GM23338 (cell line): ENCODE measurements at places on chromosomes 3 and 15.

DNA sequence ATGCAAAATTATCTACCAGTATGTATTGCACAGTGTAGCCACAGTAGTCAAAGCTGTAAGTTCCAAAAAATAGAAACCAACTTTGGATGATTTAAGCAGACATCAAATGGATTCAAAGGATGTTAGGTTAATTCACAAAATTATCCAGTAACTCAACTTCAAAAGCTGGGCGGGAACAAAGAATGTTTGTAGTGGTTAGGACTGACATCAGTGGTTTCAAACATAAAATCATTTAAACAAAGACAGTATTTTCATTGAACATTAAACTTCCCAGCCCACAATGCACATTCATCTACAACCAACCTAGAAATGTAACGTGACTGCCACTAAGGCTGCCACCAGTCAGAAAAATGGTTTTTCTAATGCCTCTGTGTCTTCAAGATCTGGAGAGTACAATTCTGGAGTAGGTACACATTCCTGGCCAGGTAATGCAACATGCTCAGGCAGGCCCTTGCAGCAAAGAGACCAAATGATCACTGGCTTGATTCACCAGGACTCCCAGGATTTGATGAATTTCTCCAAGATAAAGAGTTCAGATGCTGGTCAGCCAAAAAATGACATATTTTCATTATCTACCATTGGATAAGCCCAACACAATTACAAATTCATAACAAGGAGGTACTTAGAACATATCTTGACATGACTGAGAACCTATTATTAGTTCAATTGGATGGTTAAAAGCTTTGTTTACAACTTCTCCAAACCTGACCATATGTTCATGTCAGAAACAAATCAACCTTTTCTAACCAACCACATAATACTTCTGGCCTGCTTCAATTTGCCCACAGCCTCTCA, 189.8 kb upstream of the CNTN4 start:
- DNase-seq, result no peak

DNA sequence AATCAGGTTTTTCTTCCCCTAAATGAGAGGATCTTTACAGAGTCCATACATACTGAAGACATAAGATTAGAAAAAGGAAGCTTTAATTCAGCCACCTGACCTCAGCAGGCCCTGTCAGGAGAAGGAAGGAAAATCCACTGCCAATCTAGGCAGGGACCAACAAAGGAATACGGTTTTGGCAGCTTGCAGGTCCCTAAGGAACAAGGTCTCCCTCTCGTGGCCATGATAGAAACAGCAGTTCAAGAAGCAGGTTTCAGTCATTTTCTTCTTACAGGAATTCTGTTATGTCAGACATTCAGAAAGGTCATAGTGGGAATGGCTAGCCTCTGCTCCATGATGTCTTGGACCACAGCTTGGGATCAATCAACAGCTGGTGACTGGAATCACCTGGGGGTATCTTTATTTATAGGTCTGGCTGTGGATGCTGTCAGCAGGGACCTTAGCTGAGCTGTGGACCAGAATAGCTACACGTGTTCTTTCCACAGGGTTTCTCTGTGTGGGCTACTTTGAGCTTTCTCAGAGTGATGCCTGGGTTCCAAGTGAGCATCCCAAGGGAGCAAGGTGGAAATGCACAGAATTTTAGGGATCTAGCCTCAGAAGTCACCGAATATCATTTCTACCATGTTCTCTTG, 9.4 kb upstream of the CMSS1 start:
- peak; percentile 86 for DNase-seq

DNA sequence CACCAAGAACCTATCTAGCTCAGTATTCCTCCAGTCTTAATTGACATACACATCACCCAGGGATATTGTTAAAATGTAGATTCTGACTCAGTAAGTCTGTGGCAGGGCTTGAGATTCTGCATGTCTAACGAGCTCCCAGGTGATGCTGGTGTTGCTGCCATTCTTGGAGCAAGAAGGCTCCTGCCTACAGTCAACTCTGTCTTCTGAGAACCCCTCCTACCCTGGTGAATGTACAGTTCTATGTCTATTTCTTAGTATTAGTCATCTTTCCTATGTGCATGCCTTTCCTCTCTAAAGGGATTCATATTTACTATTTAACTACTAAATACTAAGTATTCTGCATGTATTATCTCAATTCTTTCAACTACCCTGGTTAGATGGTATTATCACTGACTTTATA, 268.7 kb downstream of the EDEM1 start:
- no peak for DNase-seq

DNA sequence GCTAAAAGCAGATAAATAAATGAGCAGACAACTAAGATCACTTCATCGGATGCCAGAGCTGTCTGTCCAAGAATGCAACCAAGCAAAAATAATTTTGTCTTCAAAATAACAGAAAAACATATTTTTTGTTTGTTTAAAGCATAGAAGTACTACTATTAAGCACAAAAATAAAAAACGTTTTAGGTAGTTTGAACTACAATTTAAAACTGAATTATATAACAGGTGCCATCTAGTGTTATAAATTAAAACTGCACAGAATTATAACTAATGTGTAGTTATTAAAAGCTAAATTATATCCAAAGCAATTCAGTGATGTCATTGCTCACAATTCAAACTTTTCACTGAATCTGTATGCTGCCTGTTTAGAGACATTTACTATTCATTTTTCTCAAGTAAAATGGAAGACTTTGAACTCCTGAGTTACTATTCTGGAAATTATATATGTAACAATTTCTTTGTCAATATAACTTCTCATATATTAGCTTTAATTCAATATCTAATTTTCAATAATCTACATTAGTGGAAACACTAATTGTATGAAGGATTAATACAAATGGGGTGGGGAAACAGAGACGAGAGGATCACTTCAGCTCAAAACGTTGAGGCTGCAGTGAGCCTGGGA, 29.5 kb downstream of the LINS1 start:
- peak; percentile 4 for DNase-seq

GRCh38 chr15:100880139-100880896, 687 bp downstream of the ALDH1A3 start:
- peak; percentile 63 for DNase-seq

DNA sequence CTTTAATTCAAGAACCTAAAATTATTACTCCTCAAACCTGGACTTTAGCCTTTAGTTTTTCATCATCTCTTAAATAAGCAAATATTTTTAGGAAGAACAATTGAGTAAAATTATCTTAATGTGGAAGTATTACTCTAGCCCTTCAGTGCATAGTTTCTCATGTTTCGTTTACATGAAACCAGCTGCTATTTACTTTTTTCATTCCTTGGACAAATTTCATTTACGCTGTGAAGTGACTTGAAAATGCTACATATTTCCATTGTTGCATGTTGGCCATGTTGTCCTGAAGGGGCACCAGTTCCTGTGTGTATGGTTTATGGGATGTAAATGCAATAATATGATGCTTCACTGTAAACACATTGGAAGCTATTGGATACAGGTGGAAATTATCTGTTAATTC, 49.9 kb downstream of the SLC25A26 start:
- no peak for DNase-seq

DNA sequence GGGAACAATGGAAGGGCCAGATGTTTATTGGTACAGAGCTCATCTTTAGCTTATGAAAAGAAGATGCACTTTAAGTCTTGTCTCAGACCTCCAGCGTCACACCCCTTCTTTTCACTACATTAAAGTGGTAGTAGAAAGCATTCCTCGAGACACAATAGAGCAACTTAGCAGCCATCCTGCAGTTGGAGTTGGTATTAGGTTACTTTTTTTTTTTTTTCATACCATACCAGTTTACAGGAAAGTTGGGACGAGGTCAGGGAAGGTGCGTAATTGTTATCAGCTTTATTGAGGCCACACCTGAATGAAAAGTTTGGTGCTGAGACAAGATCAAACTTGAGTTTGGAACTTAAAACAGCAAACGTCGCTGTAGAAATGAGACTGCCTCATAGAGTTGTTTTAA, 203.8 kb downstream of the SOX2 start:
- peak; percentile 43 for DNase-seq

GRCh38 chr3:195201295-195201694, 69.7 kb downstream of the XXYLT1 start:
- no peak for DNase-seq

- DNase-seq, result peak; percentile 80
Observed at GRCh38 chr3:16828815-16829214, 55.9 kb upstream of the PLCL2 start.

- DNase-seq, result no peak
Observed at GRCh38 chr3:188147782-188148181, 6.2 kb upstream of the LPP start.

DNA sequence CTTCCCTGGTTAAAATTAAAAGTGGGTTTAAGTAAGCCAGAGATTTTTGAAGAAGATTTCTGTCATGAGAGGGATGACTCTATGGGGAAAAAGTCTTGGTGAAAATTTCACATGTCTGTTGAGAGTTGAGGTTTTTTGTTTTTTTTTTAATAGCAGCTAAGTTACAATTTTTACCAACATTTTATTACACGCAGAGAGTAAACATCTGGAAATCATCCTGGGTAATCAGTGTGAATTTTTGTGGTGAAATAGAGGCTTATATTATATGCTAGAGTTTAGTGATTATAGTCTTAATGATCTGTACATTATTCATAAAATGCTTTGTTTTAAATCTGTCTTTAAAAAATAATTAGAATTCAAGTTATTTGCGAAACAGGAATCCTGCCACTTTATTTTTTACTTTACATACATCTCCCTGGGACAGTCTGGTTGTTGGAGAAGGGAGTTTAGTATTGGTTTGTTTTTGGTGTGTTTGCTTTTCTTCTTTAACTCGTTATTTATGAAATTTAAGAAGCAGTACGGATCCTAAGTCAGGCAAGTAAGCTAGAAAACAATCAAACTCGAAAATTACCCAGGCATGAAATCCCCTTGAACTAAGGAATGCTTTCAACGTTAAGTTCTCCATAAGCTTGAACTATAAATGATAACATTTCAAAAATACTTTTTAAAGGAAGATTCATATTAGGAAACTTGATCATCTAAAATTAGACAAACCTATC, 143.4 kb upstream of the TSC22D2 start:
- no peak for DNase-seq

- no peak for DNase-seq
Observed at GRCh38 chr3:47022641-47023071, 43.2 kb downstream of the NBEAL2 start.

GRCh38 chr3:112425858-112426750, 73.2 kb downstream of the BTLA start:
- DNase-seq, result peak; percentile 52

DNA sequence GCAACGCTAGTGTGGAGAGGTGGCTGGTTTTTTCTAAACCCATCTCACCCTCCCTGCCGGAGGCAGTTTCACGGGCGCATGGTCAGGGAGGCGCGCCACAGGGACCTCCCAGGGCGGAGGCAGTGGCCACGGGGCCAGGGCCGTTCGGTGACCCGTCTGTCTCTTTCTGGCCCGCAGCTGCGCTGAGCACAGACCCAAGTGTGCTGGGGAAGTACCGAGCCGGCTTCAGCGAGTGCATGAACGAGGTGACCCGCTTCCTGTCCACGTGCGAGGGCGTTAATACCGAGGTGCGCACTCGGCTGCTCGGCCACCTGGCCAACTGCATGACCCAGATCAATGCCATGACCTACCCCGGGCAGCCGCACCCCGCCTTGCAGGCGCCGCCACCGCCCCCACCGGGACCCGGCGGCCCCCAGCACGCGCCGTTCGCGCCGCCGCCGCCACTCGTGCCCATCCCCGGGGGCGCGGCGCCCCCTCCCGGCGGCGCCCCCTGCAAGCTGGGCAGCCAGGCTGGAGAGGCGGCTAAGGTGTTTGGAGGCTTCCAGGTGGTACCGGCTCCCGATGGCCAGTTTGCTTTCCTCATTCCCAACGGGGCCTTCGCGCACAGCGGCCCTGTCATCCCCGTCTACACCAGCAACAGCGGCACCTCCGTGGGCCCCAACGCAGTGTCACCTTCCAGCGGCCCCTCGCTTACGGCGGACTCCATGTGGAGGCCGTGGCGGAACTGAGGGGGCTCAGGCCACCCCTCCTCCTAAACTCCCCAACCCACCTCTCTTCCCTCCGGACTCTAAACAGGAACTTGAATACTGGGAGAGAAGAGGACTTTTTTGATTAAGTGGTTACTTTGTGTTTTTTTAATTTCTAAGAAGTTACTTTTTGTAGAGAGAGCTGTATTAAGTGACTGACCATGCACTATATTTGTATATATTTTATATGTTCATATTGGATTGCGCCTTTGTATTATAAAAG, 1.8 kb downstream of the HES1 start:
- DNase-seq, result peak; percentile 66

DNA sequence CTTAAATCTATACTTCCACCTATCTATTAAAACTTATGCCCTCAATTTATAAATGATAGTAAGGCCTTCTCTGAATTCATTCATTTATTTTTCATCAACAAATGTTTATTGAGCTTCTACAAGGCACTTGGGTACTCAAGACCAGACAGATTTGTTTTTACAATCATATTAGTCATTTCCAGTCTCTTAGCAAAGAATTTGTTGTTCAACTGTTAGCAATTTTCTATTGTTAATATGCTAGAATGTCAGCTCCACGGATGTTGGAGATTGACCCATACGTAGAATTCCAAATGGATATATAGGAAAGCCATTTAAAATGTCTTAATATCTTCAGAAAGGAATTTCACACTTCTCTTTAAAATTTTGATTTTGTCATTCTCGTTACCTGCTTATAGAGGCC, 36.7 kb downstream of the ZBTB38 start:
- no peak for DNase-seq

DNA sequence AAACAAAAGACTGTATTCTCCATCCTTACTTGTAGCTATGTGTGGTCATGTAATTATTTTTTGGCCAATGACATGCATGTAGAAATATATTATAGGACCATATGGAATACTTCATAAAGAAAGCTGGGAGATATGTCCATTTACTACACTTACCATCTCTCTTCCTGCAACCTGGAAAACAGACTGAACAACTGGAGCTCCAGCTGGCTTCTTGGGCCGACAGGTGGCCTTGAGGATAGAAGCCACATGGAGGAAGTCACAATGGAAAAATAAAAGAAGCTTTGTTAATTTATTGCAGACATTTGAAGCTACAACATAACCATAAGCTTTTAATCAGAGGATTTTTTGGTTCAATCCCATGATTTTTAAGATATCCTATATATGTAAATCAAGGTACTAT, 167.9 kb upstream of the CBLB start:
- DNase-seq, result no peak

DNA sequence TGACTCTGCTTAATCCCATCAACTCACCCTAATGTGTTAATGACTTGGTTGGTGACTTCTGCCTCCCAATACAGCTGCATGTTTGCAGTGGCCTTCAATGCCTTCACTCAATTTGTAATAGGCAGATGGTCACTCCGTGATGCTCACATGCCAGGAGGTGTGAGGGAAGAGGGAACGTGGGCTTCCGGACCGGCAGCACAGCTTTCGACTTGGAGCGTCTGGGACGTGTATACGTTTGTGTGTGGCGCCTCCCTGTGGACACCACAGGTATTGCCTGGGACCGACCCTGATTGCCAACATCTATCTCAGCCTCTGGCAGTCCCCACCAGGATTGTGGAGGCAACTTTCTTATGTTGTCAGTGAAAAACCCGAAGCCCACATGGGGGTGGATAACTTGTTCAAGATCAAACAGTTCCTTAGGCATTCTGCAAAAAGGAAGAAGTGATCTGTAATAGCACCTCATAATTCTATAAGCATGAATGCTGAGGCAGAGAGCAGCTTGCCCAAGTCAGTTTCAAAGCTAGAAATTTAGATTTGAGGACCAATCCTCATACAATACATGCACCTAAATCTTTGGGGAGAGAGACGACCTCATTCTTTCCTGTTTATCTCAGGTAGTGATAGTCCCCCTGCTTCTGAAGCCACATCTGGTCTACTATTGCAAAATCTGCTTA, 16.9 kb downstream of the MRPL46 start:
- peak; percentile 91 for DNase-seq

GRCh38 chr3:74145277-74145676, 469.2 kb downstream of the CNTN3 start:
- DNase-seq, result no peak

GRCh38 chr15:97977734-97978133, 17.2 kb downstream of the ARRDC4 start:
- DNase-seq, result peak; percentile 33
